NCI-H146 (cell line): ENCODE measurements at places on chromosomes 5 and 9.

DNA sequence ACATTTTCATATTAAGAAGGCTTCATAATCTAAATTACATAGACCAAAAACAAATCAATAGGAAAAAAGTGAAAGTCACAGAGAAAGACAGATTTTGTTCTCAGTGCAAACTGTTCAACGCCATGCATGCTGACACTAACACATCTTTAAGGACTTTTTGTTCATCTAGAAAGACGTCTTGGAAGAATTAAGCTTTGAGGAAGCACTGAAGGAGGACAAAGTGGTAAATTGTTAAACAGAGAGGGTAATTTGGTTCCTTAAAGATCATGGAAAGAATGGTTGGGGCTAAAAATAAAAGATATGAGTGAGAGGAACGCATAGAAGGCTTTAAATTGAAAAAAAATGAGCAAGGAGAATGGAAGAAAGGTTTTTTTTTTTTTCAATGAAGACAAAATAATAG lies 9.1 kb downstream of the MEGF9 start:
- no peak for DNase-seq

DNA sequence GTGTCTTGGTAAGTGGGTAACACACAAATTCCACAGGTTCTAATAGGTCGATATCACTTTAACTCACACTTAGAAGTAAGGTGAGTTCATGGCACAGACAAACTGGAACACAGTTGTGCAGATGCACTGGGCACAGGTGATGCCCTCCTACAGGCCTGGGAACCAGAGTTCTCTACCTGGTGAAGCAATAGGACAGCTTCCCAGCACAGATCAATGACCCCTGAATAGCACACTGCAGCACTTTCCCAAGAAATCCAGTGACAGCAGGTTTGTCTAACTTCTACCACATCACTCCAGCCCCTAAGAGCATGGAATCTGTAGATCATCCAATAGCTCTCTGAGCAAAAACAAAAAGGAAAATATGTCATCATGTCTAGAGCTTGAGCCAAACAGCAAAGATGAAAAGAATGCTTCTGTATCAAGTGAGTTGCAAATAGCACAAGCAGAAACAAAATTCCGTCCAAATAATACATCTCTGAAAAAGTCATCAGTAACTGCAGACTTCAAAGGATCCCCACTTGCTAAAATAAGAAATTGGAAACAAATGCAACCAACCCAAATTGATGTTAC lies 33.5 kb downstream of the MOCS2 start:
- DNase-seq: no peak

- DNase-seq: no peak
Measured at GRCh38 chr9:26802921-26803320, 89.7 kb downstream of the CAAP1 start.

- DNase-seq: no peak
Measured at GRCh38 chr9:128903079-128903461, 17.7 kb upstream of the PHYHD1 start.

DNA sequence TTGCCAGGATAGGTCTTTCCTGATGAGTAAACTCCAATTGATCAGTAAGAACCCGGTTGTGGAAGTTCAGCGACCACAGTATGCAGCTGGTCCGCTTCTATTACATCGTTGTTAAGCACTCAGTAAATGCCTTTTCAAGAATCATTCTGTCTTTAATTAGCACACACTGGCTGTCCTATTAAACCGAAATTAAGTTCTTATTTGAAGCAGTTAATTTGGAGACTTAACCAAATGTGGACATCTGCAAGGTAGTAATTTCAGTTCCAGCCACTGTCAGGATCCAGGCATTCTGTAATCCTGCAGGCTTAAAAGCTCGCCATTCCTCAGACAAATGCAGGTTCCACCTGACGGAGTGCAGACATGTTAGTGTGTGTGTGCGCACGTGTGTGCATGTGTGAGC lies 254.6 kb downstream of the IRX2 start:
- no peak for DNase-seq

DNA sequence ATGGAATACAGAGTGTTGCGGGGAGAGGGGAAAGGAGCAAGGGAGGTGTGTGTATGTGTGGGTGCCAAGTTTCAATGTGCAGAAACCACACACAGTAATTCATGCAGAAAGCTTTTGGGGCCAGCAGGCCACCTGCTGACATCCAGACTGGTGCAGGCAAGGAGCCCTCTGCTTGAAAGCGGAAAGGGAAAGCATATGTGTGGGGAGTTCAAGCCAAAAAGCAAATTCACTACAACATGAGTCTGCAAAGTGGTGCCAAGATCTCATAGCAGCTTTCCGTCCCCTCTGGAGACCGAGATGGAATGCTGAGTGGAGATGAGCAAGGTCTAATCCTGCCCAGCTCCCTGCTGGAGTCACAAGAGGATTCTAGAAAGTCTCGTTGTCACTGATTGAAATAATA lies 159.7 kb upstream of the VLDLR start:
- no peak for DNase-seq

- no peak for DNase-seq
Measured at GRCh38 chr5:143694357-143694756, 117.6 kb upstream of the HMHB1 start.

GRCh38 chr5:32471784-32472183 lies 27.2 kb upstream of the ZFR start:
- DNase-seq: peak; percentile 30

DNA sequence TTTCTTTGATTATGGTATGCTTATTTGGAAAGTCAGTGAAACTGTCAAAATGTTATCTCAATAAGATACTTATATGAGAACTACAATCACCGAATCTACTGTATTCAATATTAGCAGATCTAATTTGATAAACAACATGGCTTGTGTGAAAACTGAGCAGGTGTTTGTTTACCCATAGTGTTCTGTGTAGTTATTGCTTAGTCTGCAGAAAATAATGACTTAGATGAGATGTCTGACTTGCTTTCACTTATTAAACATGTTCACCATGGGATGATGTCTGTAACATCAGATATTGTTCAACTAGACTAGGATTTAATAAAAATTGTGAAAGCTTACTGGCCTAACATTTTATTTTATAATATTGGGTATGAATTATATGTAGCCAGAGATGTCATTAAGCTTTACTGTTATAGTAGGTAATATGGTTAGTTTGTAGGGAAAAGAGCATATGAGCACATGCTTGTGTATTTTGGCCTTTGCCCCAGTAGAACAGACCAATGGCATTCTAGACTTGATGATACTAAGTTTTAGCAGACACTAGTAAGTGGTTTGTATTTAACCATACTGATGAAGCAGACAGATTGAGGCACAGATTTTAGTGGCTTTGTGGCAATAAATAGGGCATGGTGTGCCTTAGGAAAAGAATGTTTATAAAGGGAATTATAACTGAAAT lies 16.4 kb downstream of the SUB1 start:
- DNase-seq: no peak

GRCh38 chr9:36576866-36577265 lies 4.2 kb downstream of the MELK start:
- no peak for DNase-seq

GRCh38 chr9:133167096-133167730 lies 3.5 kb upstream of the GBGT1 start:
- DNase-seq: no peak

DNA sequence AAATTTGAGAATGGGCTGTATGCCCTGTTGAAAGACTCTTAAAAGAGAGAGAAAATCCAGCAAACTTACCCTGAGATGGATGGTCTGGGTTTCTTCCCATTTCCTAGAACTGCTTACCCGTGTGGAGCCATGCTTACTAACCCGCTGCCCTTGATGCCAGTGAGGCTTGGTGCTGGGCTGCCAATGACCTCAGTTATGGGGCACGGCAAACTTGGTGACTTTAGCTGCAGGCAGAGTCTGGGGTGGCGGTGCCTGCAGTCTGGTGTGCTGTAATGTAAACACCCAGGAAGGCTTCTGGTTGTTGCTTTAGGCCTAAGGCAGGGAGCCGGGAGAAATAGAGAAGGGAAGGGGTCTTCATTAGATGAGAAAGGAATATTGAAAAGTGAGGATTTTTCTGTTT lies 7.3 kb upstream of the TENT4A start:
- no peak for DNase-seq

DNA sequence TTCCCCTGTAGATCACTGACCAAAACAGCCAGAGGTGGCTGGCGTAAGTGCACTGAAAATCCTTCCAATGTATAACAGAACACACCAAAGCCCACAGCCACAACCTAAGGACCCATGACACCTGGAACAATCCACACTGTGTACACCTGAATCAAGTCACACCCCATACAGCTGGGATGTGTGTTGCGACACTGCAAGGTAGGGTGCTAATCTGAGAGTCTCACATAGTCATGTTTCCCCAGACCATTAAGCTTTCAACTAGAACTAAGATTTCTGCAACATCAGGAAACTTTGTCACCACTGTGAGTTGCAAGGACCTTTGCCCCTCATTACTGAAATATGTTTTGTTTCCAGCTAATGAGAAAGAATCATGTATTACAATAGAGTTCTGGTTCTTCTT lies 59.4 kb downstream of the MED27 start:
- no peak for DNase-seq

- peak; percentile 51 for DNase-seq
Measured at GRCh38 chr5:152349683-152350526, 55.2 kb downstream of the NMUR2 start.
